ENCODE measurements at places on chromosomes 2 and 18. TPM values are rescaled to one million over a fixed set of nuclear protein-coding genes. Genes with fewer than 3 reads are reported as not detected.

The NOSTRIN gene
- total RNA-seq, result 3.9 TPM

The EIF2AK3 gene
- total RNA-seq, result 32.3 TPM

The ACMSD gene
- not detected for total RNA-seq

The NAT8 gene
- total RNA-seq, result not detected

The DTYMK gene
- total RNA-seq, result 10.0 TPM

The CRYGB gene
- not detected for total RNA-seq

The KCNG2 gene
- 0.31 TPM for total RNA-seq

The HTR2B gene
- total RNA-seq, result 0.62 TPM

The GREB1 gene
- 1.4 TPM for total RNA-seq

The KCNJ3 gene
- 22.8 TPM for total RNA-seq

- no peak for DNase-seq
These were observed 31.8 kb downstream of the CREB1 start for GRCh38 chr2:207561386-207562080.

DNA sequence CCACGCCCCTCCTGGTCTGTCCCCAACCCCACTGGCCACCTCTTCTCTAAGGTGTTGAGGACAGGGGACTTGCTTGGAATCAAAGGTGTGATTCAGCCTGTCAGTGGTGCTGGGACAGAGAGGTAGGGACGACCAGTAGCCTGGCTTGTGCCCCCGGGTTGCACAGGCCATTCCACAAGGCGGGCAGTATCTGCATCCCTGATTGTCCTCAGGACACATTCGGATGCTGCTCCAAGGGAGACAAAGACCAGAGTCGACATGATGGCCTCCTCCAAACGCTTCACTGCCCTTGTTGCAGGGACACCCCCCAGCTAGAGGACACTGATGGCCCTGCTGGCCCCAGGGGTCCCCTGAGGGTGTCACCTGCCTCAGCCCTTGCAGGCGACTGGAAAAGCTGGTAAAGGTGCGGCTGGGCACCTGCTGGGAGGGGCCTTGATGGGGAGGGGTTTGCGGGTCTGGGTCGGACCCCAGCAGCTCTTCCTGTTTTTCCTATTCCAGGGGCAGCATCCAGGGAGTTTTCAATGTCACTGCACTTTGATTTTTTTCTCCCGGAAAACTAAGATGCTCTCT is 98.0 kb downstream of the PTGR3 start:
- no peak for DNase-seq

DNA sequence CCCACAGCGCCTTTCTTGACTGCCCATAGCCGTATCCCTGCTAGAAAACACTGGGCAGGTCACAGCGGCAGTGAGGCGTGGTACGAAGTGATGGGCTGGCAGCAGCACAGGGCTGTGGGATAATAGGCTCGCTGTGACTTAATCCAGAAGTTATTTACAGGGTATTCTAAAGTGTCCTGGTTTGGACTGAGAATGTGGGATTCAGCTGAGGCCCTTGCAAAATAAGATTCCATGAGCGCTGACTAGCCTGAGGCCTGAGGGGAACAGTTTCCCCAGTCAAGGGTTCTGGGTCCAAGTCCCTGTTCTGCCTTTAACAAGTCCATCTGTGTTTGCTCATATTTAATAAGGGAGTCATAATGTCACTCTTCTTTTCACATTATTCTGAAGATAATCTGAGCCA is 34.6 kb downstream of the SETBP1 start:
- no peak for DNase-seq

- DNase-seq, result no peak
These were observed 24.2 kb upstream of the BZW1 start for GRCh38 chr2:200787351-200788120.

DNA sequence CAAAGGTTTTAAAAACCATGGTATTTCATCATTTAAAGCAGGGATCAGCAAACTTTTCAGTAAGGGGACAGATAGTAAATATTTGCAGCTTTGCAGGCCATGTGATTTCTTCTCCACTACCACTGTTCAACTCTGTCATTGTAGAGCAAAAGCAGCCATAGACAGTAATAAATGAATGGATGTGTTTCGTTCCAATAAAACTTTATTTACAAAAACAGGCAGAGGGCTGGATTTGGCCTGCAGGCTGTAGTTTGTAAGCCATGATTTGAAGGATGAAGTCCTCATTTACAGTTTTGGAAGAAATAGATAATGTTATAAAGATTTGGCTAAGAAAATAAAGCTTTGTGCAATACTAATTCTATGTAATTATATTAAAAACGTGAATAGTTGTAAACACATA is 1.8 kb downstream of the SERPINB12 start:
- no peak for DNase-seq

DNA sequence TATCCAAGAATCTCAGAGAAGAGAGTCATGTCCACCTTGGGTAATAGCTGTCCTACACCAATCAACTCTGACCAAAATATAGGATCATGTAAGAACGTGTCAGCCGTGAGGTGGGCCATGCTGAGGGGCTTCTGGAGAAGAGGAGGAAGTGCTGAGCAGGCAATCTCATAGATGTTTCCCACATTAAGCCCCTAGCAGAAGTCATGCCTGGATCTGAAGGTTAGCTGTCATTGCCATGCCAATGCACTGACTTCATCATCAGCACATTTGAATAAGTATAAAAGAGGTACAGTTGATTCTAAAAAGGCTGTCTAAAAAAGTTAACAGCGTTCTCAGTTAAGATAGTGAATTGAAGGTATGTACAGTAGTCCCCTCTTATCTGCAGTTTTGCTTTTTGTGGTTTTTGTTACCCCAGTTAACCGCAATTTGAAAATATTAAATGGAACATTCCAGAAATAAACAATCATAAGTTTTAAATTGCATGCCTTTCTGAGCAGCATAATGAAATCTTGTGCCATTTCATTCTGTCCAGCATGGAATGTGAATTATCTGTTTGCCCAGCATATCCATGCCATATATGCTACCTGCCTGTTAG is 67.2 kb upstream of the TMEM17 start:
- no peak for DNase-seq

DNA sequence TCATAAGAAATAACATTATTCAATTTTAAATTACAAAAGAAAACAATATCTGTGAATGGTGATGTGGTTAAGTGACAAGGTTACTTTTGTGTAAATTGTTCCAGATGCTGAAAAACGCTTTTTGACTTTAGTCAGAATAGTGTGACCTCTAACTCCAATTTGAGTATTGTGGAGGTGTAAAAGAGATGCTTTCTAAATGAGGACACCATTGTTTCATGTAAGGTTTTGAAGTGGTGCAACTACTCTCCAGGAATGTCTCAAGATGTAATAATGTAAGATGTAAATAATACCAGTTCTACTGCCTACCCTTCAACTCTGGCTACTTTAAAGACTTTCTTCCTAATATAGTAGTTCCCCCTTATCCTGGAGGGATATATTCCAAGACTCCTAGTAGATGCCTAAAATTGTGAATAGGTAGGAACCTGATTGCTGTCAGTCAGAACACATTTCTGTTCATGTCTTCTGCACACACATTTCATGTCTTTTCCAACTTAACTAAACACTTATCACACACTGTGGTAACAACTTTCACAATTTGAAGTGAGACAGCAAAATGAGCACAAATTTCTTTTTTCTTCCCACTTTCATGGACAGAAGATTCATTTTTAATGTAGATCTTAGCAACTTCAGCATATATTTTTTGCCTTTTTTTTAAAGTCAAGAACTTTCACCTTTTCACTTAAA is 39.1 kb upstream of the PPP1R1C start:
- DNase-seq, result no peak

DNA sequence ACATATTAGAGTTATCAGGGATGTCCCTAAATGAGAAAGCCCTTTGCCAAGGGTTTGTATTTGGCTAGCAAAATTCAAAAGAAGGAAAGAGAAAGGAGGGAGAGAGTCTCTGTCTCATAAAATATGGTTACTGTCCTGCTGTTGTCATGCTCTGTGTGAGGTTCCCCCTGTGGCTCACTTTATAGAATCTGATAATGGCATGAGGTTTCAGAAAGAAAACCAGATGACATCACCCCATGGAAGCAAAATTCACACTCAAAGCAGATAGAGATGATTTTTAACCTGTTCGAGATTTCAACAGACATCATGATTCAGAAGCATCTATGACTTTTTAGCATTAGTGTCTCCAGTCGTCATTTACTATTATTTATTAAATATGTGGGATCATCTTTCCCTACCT is 165.0 kb upstream of the SESTD1 start:
- no peak for DNase-seq

GRCh38 chr2:217875138-217875537 is 127.7 kb downstream of the TNS1 start:
- no peak for DNase-seq

DNA sequence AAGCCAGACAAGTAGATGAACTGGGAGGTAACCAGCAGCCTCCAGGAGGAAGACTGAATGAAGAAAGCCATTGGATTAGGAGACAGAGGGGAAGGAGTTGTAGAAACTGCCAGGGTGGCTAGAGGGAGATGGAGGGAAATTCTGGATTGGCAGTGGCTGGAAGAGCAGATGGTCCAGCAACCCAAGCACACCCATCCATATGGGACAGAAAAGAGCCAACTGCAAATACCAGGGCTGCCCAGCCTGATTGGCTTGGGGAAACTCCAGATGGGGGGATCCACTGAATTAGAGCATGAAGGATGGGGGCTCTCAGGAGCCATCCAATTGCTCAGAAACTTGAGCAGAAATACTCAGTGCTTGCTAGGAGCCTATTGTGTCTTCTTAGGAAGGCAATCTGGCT is 173.5 kb upstream of the EPB41L3 start:
- DNase-seq, result no peak

DNA sequence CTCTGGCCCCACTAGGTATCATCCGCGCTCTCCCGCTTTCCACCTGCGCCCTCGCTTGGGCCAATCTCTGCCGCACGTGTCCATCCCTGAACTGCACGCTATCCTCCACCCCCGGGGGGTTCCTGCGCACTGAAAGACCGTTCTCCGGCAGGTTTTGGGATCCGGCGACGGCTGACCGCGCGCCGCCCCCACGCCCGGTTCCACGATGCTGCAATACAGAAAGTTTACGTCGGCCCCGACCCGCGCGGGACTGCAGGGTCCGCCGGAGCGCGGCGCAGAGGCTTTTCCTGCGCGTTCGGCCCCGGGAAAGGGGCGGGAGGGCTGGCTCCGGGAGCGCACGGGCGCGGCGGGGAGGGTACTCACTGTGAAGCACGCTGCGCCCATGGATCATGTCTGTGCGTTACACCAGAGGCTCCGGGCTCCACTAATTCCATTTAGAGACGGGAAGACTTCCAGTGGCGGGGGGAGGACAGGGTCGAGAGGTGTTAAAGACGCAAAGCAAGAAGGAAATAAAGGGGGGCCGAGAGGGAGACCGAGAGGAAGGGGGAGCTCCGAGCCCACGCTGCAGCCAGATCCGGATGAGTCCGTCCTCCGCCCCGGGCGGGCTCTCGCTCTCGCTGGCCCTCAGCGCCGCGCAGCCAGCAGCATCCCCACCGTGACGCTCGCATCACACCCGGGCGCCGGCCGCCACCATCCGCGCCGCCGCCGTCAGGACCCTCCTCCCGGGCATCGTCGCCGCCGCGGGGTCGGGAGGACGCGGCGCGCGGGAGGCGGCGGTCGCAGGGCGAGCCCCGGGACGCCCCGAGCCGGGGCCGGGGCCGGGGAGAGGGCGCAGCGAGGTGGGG is 664 bp downstream of the NETO1 start:
- no peak for DNase-seq

GRCh38 chr18:49006641-49007454 is 56.1 kb upstream of the SMAD7 start:
- DNase-seq, result peak; percentile 6

GRCh38 chr2:196268538-196269338 is 97.4 kb upstream of the STK17B start:
- DNase-seq, result no peak

- DNase-seq, result peak; percentile 26
These were observed 274.5 kb downstream of the MYT1L start for GRCh38 chr2:2056531-2056930.

DNA sequence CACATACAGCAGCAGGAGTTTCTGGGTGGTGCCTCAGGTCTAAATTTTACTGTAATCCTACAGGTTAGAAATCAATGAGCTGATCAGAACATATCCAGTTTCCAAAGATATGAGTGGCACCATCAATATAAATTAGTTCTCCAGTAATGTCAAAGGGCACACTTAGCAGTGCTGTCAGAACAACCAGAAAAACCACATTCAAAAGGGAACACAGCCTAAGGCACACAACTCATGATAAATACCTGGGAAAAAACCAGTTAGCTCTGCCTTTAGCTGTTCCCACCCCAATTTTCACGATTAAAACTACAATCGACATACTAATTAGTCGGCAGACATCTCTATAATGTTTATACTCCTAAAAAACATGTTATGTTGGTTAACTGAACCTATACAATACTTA is 31.5 kb downstream of the ATP8B1 start:
- no peak for DNase-seq

- DNase-seq, result no peak
These were observed 38.7 kb downstream of the RPL31 start for GRCh38 chr2:101040761-101041160.

DNA sequence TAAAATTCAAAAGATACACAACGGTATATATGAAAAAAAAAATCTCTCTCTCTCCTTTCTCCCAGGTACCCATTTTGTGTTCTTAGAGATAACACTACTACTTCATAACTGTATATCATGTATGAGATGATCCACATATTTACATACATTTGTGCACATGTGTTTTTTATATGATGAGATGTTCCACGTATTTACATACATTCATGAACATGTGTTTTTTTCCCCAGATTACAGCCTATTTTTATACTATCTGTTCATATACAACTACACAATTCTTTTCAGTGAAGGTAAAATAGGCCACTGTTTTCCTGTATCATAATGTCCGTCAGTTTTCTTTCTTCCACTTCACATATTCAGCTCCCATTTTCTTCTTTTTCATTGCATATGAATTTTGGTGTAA is 808.9 kb downstream of the LRRTM4 start:
- DNase-seq, result no peak

GRCh38 chr2:136527560-136527959 is 237.8 kb upstream of the THSD7B start:
- no peak for DNase-seq

DNA sequence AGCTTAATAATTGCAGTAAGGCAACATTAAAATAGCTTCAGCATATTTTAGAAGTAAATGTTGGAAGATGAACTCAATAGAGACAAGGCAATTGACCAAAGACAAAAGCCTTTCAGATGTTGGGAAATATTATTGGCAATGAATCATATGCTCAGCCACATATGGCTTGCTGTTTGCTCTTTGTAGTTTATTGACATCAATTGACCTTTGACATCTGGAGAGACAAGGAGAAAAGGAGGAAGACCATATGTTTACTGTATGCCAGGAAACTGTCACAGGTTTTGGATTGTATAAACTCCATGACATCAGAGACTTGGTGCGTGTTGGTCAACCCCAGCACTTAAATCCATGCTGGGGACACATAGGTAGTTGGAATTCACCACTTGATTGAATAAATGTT is 60.6 kb upstream of the SLC16A14 start:
- no peak for DNase-seq

Data from occipital lobe (tissue), 3 donors.